ENCODE measurements at places on chromosomes 2 and 18.
A peak's percentile ranks its signal among the peaks of the same experiment; 100 is the strongest.

- DNase-seq: no peak
Measured at GRCh38 chr2:203437511-203437910, 97.6 kb downstream of the RAPH1 start.

DNA sequence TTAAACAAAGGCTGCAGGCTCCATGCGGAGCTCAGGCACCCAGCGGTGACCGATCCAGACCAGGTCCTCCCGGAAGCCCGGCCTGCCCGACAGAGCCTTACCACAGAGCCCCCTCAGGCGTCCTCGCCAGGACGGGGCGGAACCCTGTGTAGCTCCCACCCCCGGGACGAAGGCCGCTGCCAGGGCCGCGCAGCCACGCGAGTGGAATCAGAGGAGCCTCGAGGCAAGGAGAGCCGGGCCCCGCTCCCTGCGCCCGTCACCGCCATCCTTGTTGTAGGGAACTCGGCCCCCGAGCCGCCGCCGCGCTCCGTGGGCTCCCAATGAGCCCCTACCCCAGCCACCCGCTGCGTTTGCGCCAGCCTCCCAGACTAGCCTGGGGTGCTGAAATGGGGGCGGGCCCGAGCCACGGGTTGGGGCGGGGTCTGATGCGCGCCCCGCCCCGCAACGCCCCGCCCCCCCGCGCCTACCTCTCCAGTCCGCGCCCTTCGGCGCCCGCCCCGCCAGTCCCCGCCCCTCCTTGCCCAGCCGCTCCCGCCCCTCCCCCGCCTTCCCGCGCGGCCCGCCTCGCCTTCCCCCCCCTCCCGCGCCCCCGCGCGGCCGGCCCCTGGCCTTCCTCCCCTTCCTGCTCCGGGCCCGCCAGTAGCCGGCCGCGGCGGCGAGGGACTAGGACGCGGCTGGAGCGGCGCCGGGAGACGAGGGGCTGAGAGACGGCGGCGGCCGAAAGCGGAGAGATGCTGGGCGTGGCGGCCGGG lies at the start of gene LIMS1:
TSS of gene LIMS1 (plus strand) at position 639 of the 752 bp plus-strand sequence. CDS start at position 732, 93 bp downstream.
- peak; percentile 47 for DNase-seq

GRCh38 chr2:176106581-176107539 lies at the start of gene HOXD11:
Gene HOXD11, plus strand, starts transcription at chr2:176107280. Its CDS starts 76 bp downstream, at chr2:176107356.
- DNase-seq: peak; percentile 41

DNA sequence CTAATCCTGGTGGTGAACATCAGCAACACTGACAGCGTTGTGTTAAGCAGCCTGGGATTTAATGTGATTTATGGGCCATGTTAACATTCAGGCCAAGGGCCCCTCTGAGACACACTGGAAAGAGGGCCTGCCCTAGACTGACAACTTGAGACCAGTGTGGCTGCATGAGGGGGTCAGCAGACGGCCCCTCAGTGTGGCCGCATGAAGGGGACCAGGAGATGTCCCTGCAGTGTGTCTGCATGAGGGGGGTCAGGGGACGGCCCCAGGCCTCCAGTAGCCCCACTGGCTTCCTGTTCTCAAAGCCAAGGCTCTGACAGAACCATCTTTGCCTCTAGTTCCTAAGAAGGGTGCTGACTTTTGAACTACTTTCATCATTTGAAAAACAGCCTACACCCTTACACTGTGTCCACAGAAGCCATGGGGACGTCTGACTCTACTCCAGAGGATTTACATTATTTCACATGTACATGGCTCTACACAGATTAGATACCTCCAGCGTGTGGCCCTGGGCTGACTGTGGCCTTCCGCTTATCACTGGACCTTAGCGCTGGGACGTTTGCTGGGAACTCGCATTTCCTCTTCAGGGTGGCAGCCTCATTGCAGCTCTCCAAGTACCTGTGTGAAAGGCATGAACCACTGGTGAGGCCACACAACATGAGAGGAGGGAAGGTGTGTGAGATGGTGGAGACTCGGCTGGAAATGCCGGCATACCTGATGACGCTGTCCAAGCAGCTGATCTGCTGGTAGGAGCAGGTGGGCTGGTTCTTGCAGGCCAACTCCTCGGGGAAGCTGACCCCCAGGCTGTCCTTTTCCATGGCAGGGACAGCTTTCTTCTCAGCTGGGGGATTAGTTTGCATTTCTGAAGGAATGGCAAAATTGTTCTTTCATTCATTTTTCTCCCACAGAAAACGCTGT lies 18.2 kb upstream of the HES6 start:
- DNase-seq: no peak

DNA sequence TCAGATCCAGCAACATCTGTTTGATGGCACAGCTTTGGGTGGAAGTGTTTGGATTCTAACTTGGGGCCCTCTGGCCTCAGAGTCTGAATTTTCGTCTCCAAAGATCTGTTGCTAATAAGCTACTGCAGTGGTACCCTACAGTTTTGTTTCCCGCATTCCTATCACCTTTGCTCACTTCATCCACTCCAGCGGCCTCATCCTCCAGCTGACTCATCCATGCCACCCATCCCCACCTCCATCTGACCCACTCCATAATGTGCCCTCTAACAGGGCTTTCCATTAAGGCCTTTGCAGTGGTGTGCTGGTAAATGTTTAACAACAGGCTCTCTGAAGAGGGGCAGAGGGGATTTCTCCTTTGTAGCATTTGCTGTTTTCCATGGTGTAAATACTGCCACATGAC lies 225.5 kb downstream of the TGIF1 start:
- no peak for DNase-seq

DNA sequence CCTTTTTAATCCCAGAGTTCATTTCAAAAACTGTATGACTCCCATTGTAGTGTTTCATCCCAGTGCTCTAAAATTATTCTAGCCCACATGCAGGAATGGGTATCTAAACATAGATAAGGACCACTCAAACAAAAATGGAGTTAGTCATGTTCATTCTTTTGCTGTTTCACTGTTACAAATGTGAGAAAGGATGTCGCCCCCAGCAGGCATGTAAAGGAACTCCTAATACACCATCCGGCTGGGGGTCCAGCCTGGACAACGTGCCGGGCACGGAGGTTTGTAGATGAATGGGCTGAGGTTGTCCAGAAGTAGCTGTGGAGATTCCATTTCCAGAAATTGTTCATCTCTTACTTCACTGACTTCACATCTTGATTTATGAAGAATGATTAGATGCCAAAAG lies 101.9 kb upstream of the RAB12 start:
- no peak for DNase-seq

GRCh38 chr2:145925591-145925990 lies 1405.7 kb upstream of the ZEB2 start:
- no peak for DNase-seq

DNA sequence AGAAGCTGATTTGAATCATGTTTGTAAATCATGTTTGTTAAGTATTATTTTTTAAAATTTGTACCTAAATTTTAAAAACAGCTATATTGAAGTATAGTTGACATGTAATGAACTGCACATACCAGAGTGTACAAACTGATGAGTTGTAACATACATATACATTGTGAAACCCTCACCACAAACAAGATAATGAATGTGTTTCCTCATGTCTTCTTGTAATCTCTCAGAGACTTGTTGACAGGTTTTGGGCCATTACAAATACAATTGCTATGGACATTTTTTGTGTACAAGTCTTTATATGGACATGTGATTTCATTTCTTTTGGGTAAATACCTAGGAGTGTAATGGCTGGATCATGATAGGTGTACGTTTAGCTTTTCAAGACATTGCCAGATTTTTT lies 21.5 kb downstream of the WDR43 start:
- no peak for DNase-seq

GRCh38 chr2:69780921-69781320 lies 39.0 kb downstream of the ANXA4 start:
- DNase-seq: no peak

DNA sequence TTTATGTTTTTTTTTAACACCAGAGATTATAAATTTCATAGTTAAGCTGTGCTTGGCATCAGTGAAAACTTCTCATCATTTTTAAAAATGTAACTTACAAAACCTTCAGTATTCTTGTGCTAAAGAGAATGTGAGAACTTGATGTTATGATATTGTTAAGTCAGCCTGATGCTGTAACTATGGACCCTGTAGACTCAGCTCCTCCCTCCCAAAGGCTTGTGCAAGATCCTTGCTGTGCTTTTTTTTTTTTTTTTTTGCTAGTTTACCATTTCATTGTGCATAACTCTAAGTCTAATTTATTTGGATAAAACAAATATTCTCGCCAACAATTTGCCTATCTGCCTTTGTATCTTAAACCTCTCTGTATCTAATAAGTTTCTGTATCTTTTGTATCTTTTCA lies 12.9 kb upstream of the TFPI start:
- no peak for DNase-seq

DNA sequence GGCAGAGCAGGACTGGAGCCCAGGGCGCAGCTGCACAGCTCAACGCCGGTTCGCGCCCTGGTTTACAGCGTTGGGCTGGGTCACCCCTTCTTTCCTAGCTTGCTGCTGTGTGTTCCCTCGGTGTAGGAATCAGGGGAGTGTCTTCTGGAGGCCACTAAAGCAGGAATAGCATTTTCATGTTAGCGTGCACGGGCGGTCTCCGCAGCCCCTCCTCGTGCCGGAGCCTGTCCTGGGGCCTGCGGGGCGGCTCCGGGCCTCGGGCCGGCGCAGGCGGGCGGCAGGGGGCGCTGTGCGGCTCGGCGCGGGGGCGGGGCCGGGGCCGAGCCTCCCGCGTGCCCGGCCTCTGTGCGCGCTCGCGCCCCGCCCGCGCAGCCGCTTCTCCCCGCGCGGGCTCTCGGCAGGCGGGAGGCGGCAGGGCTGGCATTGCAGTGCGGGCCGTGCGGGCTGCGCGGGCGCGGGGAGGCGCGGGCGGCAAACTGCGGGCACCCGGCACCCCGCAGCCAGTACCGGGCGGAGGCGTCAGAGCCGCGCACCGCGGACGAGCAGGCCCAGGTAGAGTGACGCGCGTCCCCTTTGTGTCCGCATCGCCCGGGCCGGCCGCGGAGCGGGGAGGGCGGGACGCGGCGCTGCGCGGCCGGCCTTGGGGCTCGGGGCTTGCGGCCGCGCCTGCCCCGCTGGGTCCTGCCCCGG lies at the start of gene RNF144A:
TSS of gene RNF144A (plus strand) at position 342 of the 690 bp plus-strand sequence. CDS start 79,515 bp downstream, outside the sequence.
- no peak for DNase-seq

GRCh38 chr18:35141567-35142274 lies 99.1 kb upstream of the ZNF397 start:
- DNase-seq: peak; percentile 11

GRCh38 chr2:8539743-8540551 lies 141.9 kb upstream of the ID2 start:
- DNase-seq: no peak

DNA sequence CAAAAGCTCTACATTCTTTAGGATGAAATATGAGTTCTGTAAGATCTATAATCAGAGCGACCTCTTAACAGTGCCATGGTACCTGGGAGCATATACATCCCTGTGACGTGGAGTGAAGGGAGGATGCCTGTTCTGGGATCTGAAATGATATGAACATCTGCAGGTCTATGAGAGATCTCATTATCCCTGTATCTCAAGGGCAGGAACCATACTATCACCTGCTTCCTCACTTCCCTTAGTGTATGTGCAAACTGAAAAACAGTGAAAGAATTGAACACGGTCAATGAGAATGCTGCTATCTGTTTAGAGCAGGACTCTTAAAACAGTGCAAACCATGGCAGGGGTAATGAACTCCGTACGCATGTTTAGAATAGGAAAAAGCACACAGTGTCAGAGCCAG lies 364.0 kb downstream of the LPIN1 start:
- no peak for DNase-seq

- no peak for DNase-seq
Measured at GRCh38 chr2:143635936-143636335, 506.7 kb downstream of the ARHGAP15 start.

DNA sequence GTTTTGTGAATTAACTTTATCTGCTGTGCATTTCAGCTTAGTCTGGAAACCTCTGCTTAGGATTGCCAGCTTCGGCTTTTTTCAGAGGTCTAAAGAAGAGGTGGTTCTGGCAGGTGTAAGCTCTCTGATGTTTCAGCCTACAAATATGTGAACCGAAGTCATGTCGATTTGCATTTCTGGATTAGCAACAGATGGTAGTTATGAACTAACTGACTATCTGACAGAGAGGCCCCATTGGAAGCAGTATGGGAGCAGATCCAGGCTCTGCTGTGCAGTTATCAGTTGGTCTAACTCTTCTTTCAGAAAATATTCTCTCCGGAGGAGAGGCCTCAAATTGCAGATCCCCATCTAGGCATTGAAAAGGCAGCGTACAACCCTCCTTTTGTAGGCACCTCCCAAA lies 32.7 kb upstream of the SPRED2 start:
- no peak for DNase-seq

- peak; percentile 80 for DNase-seq
Measured at GRCh38 chr2:221429741-221430491, 142.2 kb downstream of the EPHA4 start.

- DNase-seq: no peak
Measured at GRCh38 chr2:30691948-30692828, 115.1 kb downstream of the CAPN13 start.

DNA sequence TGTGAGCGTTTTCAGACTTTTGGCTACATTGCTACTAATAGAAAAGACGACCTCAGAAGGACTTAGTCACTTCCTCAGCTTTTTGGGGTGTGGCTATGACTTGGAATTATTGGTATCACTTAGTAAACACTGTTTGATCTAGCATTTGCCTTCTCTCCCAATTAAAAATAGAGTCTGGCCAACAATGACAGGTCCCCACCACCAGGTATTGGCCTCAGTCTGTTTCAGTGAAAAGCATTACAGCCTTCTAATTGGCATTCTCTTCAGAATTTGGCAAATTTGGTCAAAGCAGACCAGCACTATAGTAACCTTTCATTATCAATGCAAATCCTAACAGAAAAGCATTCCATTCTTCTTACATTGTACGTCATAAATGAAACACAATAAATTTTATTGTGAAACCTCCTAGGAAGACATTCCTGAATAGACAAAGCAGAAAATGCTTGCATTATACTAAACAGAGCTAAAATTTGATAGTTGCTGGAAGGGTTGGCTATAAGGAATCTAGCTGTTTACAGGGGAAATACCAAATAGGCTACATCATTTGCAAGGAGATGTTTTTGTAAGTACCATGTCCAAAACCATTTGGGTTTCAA lies 613.9 kb downstream of the IRS1 start:
- no peak for DNase-seq

- DNase-seq: no peak
Measured at GRCh38 chr18:32975163-32975436, 202.3 kb upstream of the KLHL14 start.

DNA sequence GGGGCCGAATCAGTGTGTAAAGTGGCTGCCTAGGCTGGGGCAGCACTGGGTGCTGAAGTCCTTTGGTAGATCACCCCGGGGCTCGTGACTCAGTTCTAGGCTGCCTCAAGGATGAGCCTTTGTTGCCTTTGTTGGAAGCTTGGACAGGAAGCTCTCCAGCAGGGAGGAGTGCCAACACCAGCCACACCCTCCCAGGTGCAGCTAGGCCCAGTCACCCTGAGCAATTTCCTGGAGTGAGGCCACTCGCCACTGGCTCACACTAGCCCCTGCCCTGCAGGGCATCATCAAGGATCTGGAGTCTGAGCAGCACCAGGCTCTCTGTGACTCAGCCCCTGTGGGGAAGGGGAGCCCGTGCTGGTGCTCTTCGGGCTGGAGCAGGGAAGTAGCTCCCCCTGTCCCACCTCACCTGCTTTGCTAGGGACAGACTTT lies 6.7 kb upstream of the SDC1 start:
- DNase-seq: peak; percentile 66

DNA sequence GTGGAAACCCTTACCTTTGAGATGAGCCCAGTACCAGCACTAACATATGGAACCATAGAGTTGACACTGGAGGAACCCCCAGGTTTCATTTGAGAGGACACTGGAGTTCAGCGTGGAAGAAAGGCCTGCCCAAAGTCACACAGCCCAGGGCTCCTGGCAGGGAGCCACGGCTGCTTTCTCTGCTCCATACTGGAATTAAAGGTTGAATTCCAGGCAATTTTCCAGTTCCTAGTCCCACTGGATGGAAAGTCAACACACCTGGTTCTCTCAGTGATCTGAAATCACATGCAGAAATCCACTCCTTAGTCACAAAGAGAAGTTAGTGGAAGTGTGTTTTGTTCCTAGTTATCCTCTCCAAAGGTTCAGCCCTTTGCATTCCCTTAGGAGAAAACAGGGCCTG lies 336.1 kb upstream of the SKOR2 start:
- DNase-seq: no peak

All from NCI-H2029 treated with DMSO at 0.1 percent for 48 hours (cell line).